CD14-positive monocyte (primary cell): ENCODE measurements at places on chromosomes 5 and 9.
A peak's percentile ranks its signal among the peaks of the same experiment; 100 is the strongest.

GRCh38 chr9:110672873-110673510 is 4.4 kb downstream of the MUSK start:
- H3K27me3 ChIP-seq = no peaks in the 10 kb centered on the region
- H3K27ac ChIP-seq = no peak overlapping the region
- DNase-seq = no peak
- no peaks in the 10 kb centered on the region for H3K4me1 ChIP-seq

GRCh38 chr5:6542421-6543345 is 90.2 kb downstream of the NSUN2 start:
- H3K36me3 ChIP-seq = no peaks in the 10 kb centered on the region
- H3K27ac ChIP-seq = no peak overlapping the region
- no peaks in the 10 kb centered on the region for H3K27me3 ChIP-seq
- H3K4me1 ChIP-seq = no peaks in the 10 kb centered on the region
- DNase-seq = no peak

DNA sequence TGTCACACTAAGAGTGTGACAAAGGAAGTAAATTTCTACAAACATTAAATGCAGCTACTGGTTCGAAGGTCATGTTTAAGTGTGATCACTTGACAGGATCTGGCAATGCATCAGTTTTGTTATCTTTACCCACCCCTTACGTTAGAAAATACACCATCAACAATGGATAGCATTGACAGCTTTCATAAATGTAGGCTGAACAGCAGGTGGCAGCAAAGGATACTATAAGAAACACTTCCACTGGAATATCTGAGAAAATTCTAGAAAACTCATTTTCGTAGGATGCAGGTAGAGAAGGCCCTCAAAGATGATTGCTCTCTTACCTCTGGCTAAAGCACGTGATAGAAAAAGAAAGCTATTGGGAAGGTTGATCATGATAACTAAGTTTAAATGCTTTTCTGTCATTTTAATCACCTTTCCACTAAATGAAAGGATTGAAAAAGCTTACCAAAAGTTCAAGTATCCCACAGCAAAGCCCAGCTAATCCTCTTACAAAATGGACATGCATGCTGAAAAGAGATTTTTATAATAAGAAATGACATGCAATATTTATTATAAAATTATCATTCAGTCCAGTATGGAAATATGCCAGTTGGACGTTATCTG is 292.5 kb downstream of the PARP8 start:
- no peak overlapping the region for H3K4me3 ChIP-seq
- no peaks in the 10 kb centered on the region for H3K36me3 ChIP-seq
- DNase-seq = no peak

DNA sequence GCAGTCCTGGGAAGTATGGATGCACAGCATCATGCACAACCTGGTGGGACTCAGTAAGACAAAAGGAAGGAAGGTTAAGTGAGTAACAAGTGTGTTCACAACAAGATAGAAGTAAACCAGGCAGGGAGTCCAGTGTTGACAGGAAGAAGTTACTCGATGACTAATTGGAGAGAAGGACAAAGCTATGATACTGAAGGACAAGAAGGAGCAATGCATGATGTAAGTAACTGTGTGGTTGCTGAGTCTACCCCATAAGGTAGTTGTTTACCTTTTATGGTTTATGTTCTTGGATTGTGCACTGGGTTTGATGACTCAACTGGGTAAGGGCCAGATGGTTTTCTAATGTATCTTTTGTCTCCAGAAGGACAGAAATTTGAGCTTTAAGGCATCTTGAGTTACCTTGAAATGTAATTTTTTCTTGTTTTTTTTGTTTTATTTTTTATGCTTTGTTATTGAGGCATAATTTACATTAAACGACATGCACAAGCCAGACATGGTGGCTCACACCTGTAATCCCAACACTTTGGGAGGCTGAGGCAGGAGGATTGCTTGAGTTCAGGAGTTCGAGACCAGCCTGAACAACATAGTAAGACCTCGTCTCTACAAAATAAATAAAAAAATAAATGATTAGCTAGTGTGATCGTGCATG is 89.2 kb upstream of the CAST start:
- H3K27ac ChIP-seq = no peak overlapping the region
- H3K27me3 ChIP-seq = peaks cover 2% of the 10 kb centered on the region

GRCh38 chr5:175847503-175847902 is 23.9 kb upstream of the CPLX2 start:
- no peaks in the 10 kb centered on the region for H3K36me3 ChIP-seq
- DNase-seq = peak; percentile 13
- H3K4me3 ChIP-seq = no peak overlapping the region
- H3K4me1 ChIP-seq = peaks cover 5% of the 10 kb centered on the region

- no peak overlapping the region for H3K27ac ChIP-seq
- H3K27me3 ChIP-seq = no peaks in the 10 kb centered on the region
- H3K36me3 ChIP-seq = no peaks in the 10 kb centered on the region
- no peak overlapping the region for H3K4me3 ChIP-seq
Measured at GRCh38 chr5:173371400-173371799, 43.2 kb upstream of the STC2 start.

DNA sequence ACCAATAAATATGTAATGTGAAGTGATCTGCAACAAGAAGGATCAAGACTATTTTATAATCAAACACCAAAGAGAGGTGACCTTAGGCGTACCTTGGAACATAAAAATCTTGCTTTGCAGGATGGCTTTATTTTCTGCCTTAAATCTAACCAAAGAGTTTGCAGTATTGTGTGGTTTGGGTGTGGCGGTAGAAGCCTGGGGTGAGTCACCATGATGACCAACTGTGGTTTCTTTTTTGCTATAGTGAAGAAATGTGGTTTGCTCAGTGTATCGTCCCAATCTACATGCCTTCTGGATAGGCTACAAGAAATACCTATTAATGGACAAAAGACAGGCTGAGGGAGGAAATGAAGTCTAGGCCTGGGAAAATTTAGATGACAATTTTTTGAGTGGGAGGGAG is 5.1 kb upstream of the CAST start:
- no peaks in the 10 kb centered on the region for H3K36me3 ChIP-seq
- no peaks in the 10 kb centered on the region for H3K27me3 ChIP-seq
- no peak overlapping the region for H3K4me3 ChIP-seq
- peak; percentile 93 for DNase-seq
- H3K27ac ChIP-seq = no peak overlapping the region

GRCh38 chr9:111874500-111874899 is 22.1 kb upstream of the UGCG start:
- no peaks in the 10 kb centered on the region for H3K4me1 ChIP-seq
- H3K36me3 ChIP-seq = no peaks in the 10 kb centered on the region
- H3K27ac ChIP-seq = no peak overlapping the region
- no peak overlapping the region for H3K4me3 ChIP-seq
- peaks cover 2% of the 10 kb centered on the region for H3K27me3 ChIP-seq

GRCh38 chr5:36882250-36882649 is 5.7 kb downstream of the NIPBL start:
- no peak overlapping the region for H3K27ac ChIP-seq
- peaks cover 19% of the 10 kb centered on the region for H3K4me1 ChIP-seq
- H3K4me3 ChIP-seq = no peak overlapping the region
- peaks cover 8% of the 10 kb centered on the region for H3K36me3 ChIP-seq
- DNase-seq = peak; percentile 21

DNA sequence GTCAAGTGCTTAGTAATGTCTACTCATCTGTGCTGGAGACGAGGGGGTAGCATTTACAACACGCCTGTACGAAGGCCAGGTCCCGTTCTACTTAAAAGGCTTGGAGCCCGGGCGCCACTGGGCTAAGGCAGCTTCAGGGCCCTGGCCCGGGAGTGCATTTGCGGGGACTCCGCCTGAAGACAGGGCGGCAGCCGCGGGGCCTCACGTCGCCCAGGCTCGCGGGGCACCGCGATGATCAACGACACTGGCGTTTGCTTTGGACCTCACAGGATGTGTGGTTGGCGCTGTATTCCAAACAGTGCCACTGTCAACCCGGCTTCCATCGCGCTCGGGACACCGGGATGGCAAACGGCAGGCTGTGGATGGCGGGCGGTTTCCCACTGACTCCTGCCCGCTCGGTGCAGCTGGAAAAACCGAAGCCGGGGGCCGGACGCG is 1.1 kb upstream of the TENT4A start:
- DNase-seq = peak; percentile 53
- H3K27ac ChIP-seq = peak overlapping the region; percentile 96
- H3K27me3 ChIP-seq = no peaks in the 10 kb centered on the region
- H3K4me1 ChIP-seq = peaks cover 39% of the 10 kb centered on the region
- peak overlapping the region; percentile 90 for H3K4me3 ChIP-seq

DNA sequence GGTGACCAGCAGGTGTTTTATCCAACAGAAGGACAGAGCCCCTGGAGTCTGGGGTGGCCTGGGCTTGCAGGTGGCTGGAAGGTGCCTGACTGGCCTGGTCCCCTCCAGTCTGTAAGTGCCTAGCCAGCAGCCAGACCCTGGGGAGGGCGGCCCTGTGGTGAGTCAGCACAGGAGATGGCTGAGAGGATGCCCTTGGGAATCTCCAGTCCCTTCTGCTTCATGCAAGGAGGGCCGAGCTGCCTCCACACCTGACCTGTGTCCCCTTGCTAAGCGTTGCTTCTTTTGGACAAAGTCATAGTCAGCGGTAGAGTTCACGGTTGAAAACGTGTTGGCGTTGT is 20.2 kb downstream of the OBP2B start:
- H3K36me3 ChIP-seq = no peaks in the 10 kb centered on the region
- no peak overlapping the region for H3K27ac ChIP-seq
- no peaks in the 10 kb centered on the region for H3K27me3 ChIP-seq
- H3K4me1 ChIP-seq = peaks cover 15% of the 10 kb centered on the region
- DNase-seq = no peak

DNA sequence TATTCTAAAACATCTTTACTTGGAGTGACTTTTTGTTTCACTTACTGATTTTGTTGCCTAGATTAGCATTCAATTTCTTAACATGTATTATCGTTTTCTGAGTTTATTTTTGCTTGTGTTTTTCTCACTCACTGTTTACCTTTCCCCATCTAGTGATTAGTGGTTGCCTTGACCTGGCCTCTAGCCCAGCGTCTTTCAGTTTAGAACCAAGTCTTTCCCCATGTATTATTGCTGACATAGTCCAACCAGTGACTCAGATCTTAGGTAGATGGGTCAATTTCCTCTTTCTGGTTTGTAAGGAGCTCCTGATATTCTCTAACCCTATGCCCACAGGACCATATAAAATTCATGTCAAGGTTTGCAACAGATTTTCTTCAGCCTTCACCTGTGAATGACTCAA is 135.5 kb downstream of the PRR16 start:
- no peaks in the 10 kb centered on the region for H3K36me3 ChIP-seq
- H3K4me3 ChIP-seq = no peak overlapping the region
- no peak for DNase-seq
- no peaks in the 10 kb centered on the region for H3K27me3 ChIP-seq
- H3K27ac ChIP-seq = no peak overlapping the region
- no peaks in the 10 kb centered on the region for H3K4me1 ChIP-seq

- peaks cover 100% of the 10 kb centered on the region for H3K27me3 ChIP-seq
- H3K4me1 ChIP-seq = peaks cover 28% of the 10 kb centered on the region
- no peak overlapping the region for H3K27ac ChIP-seq
- no peaks in the 10 kb centered on the region for H3K36me3 ChIP-seq
Measured at GRCh38 chr5:113489299-113489698, 1.0 kb upstream of the MCC start.

DNA sequence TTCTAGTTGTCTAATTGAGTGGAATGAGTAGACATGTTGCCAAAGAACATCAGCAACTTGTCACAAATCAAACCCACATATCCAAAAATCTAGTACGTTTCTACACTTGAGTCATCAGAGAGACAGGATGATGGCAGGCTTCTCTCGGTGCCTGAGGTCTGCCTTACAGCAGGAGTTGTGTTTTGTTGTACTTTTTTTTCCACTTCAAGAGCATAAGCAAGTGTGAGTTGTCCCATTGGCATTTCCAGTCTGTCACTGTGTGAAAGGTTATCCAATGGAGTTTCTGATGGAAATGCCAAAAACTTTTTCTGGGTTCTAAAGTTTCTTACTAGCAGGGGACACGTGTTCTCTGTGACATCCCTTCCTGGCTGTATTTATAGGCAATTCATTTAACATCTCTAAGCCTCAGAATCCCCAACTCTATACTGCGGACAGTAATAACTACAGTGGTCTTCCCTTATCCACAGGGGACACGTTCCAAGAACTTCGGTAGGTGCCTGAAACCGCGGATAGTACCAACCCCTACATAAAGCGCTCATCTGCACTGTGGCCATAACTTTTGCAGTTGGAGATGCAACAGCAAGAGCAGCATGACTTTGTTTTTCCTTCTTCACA is 246.5 kb downstream of the SYK start:
- H3K4me1 ChIP-seq = no peaks in the 10 kb centered on the region
- H3K4me3 ChIP-seq = no peak overlapping the region
- DNase-seq = no peak
- no peak overlapping the region for H3K27ac ChIP-seq
- H3K27me3 ChIP-seq = no peaks in the 10 kb centered on the region

- no peak overlapping the region for H3K4me3 ChIP-seq
- no peak overlapping the region for H3K27ac ChIP-seq
- H3K4me1 ChIP-seq = peaks cover 14% of the 10 kb centered on the region
Measured at GRCh38 chr5:78554670-78555069, 93.9 kb downstream of the LHFPL2 start.

- no peaks in the 10 kb centered on the region for H3K27me3 ChIP-seq
- H3K4me3 ChIP-seq = no peak overlapping the region
- peak overlapping the region; percentile 58 for H3K27ac ChIP-seq
- peaks cover 19% of the 10 kb centered on the region for H3K4me1 ChIP-seq
- DNase-seq = no peak
Measured at GRCh38 chr5:66351813-66352212, 207.7 kb downstream of the SREK1 start.

DNA sequence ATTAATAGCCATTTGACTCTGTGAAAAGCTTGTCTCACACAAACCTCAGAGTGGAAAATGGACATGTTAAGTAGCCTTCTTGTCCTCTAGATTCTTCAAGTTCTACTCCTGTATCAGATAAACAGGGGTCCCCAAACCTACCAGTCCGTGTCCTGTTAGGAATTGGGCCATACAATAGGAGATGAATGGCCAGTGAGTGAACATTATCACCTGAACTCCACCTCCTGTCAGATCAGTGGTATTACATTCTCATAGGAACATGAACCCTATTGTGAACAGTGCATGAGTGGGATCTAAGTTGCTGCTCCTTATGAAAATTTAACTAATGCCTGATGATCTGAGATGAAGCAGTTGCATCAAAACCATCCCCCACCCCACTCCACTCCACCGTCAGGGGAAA is 136.3 kb downstream of the TMEM232 start:
- DNase-seq = no peak
- no peaks in the 10 kb centered on the region for H3K4me1 ChIP-seq
- no peaks in the 10 kb centered on the region for H3K36me3 ChIP-seq
- no peak overlapping the region for H3K27ac ChIP-seq
- H3K4me3 ChIP-seq = no peak overlapping the region

DNA sequence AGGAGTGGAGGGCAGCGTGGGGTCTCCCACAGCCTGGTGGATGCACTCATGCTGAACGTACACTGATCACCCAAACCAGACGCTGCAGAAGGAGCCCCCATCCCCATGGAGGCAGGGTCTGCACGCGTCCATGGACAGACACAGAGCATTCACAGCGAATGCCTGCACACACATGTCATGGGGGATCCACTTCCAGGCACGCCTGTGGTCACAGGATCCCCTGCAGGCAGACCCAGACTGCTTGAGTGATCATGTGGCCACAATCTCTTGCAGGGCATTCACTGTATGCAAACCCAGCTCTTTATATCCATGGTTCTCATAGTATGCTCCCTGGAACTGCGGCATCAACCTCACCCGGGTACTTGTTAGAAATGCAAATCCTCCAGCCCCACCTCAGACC is 5.4 kb downstream of the SNCB start:
- H3K4me3 ChIP-seq = no peak overlapping the region
- peaks cover 77% of the 10 kb centered on the region for H3K27me3 ChIP-seq
- no peaks in the 10 kb centered on the region for H3K36me3 ChIP-seq
- H3K27ac ChIP-seq = no peak overlapping the region
